ENCODE measurements at places on chromosomes 7 and 10. TPM values are rescaled to one million over a fixed set of nuclear protein-coding genes. Genes with fewer than 3 reads are reported as not detected.

Gene CALHM3
- not detected for total RNA-seq

Gene OR2A7
- total RNA-seq, result 0.22 TPM

Gene DNAJB12
- 25.6 TPM for total RNA-seq

Gene TRIM50
- 0.32 TPM for total RNA-seq

Gene PNLIPRP2
- not detected for total RNA-seq

Gene ENTPD1
- total RNA-seq, result 6.3 TPM

Gene LDB3
- 1,478 TPM for total RNA-seq

Gene AASS
- 19.2 TPM for total RNA-seq

DNA sequence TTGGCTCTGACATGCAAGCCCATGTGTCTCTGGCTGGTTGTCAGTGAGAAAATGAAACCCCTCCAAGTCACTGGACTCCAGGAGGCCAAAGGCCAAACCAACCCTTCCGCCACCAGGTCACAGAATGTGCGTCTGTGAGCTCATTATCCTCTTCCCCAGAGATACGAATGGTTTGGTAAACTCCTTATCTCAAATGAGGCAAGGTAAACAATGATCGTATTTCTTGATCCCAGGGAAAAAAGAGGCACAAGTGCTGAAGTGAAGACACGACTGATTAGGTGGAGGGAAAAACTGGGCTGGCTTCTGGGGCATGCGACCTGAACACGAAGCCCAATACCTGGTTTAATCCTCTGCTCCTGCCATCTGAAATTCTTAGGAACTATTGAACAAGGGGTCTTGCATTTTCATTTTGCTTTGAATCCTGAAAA is 70.6 kb upstream of the ARID5B start:
- DNase-seq, result no peak

DNA sequence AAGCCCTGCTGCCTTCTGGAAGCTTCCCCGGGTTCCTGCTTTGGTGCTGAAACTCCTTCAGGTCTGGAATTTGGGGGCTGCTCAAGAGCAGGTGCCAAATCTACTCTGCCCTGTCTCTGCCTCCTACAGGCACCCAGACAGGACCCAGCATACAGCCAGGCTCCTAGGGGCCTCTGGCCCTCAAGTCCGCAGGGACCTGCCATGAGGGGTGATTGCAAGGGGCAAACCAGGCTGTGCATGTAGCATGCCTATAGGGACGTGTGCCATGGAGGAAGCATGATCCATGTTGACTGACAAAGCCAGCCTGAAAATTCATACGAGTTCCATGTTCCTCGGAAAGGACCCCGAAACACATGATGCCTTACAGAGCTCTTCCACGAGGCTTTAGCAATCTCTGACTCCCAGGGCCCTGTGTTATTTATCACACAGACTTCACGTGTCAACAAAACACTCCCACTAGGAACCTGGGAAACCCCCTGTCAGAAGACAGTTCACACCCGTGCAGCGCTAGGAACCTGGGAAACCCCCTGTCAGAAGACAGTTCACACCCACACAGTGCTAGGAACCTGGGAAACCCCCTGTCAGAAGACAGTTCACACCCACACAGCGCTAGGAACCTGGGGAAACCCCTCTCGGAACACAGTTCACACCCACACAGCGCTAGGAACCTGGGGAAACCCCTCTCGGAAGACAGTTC is 75.3 kb upstream of the DNAAF5 start:
- no peak for DNase-seq

DNA sequence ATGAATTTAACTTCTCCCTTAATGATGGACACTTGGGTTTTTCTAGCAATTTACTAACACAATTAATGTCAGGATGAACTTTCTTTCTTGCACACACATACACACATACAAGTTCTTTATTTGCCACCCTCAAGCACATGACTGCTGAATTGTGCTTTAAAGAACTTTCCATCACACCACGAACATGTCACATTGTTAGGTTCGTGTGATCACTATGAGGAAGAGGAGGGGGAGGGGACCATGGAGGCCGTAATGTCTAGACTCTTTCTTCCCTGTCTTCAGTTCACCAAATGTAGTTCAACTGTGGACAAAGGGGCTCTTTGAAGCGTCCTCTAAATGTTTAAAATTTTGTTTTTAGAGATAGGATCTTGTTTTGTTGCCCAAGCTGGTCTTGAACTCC is 31.0 kb downstream of the NUP42 start:
- DNase-seq, result no peak

DNA sequence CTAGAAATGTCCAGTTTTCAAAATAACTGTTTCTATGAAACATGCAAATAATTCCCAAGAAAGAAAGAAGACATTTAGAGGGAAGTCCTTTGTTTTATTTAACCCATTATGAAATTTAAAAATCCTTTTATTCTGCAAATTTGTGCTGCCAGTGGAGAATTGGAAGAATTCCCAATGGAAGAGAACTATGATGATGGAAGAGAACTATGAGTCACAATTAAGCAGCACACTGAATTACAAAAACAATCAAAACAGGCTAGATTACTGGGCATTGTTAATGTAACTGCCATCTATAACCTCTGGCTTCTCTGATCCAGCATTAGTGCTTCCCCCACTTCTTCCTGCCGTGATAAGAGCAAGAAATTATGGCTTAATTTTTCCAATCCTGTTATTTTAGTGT is 126.2 kb upstream of the FEZF1 start:
- no peak for DNase-seq

- DNase-seq, result no peak
Measured at GRCh38 chr7:92621561-92622023, 31.4 kb upstream of the FAM133B start.

DNA sequence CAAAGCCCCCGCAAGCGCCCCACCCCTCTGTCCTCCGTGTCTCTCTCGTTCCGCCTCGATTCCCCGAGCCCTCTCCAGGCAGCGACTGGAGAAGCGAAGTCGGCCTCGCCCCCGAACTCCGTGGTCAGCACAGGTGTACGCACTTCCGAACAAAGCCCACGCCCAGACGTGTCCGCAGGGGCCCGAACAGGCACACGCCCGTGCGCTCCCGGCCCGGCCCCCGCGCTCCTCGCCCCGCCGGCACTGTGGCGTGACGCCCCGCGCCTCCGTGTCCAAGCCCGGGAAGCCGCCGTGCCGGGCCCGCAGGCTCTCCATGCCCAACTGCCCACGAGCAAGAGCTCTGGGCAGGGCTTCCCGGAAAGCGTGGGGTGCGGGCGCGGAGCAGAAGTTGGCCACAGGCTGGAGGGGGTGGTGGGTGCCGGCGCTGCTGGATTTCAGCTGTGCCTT is 662 bp downstream of the NRCAM start:
- DNase-seq, result no peak

Measured in Right ventricle myocardium inferior (tissue), 1 donor.